Epithelial cell of proximal tubule (primary cell): ENCODE measurements at places on chromosomes 7 and 10.

DNA sequence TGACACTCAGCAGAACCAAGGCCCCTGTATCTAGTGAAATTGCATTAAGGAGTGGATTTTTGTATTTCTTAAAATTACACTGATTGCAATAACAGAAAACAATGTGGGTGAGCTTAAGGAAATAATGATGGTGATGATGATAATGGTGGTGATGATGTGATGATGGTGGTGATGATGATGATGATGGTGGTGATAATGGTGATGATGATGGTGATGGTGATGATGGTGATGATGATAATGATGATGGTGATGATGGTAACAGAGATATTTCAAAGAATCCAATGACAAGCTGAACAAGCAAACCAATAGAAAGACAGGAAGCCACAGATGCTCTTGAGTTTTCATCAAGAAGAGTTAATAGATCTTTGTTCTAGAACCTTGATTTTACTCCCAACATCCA lies 630.7 kb upstream of the AUTS2 start:
- DNase-seq: no peak

DNA sequence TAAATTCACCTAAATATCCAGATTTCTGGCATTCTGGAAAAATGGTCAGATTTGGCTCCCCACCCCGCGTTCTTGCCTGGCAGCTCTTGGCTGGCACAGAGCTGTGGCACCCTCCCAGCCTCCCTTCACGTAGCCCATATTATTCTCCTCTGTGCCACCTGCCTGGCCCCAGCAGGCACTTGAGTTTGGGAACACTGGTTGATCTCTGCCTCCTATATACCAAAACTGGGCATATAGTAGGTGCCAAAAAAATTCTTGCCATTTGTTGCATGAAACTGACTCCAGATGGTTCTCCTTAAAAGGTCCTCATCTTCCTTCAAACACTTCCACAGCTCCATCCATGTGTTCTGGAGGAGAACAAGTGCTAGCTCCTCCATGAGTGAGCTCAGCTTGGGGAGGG lies 167.0 kb downstream of the RPS24 start:
- DNase-seq: no peak

- DNase-seq: no peak
Observed at GRCh38 chr7:134630893-134631292, 15.8 kb upstream of the BPGM start.

- DNase-seq: no peak
Observed at GRCh38 chr7:229184-229964, 37.0 kb downstream of the FAM20C start.

DNA sequence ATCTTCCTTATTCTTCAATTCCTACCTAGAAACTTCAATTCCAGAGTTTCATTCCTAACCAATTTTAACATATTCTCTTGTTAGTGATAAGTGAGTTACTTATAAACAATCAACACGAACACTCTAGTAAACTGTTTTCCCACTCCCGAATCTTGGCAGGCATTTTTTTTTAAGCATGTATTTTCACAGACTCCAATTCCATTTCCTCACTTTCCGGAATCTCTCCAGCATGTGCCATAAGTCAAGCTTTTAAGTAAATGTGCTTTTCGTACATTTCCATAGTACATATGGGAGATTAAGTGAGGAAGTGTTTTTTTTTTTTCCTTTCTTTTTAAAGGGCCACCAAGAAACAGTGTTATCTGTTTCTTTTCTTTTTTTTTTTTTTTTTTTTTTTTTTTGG lies 89.1 kb downstream of the FGFR2 start:
- no peak for DNase-seq

DNA sequence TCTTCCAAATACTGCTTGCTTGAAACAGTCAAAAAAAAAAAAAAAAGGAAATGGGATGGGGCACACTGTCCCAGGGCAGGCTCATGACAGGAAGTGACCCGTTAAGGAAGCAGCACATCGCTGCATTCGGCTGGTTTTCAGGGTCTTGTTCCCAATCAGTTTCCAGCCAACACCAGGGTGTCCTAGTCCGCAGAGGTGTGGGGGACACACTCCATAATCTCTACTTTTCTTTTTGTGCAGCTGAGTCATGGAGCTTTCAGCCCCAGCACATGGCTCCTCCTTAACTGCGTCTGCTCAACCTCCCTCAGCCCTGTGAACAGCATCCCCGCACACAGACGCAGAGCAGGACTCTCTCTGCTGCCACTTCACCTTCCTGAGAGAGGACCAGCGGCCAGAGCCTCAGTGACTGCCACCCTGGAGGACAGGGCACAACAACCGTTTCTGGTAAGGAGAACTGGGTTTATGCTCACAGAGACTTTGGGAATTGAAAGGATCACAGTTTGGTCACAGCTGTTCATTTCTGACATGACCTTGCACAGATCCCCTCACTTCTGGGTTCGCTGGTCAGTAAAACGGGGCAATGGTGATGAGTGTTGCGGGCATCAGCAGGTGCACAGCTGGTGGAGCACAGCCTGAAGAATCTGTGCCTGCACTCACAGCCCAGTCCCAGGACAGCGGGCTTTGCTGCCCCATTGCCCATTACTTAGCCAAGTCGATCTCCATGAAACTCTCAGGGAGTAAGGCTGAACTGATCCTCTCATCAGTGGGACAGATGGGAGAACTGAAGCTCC lies at the start of gene GIMAP5:
Gene GIMAP5, plus strand, starts transcription at position 154 of the 791 bp plus-strand sequence. CDS start 3,467 bp downstream, outside the sequence.
- DNase-seq: no peak

DNA sequence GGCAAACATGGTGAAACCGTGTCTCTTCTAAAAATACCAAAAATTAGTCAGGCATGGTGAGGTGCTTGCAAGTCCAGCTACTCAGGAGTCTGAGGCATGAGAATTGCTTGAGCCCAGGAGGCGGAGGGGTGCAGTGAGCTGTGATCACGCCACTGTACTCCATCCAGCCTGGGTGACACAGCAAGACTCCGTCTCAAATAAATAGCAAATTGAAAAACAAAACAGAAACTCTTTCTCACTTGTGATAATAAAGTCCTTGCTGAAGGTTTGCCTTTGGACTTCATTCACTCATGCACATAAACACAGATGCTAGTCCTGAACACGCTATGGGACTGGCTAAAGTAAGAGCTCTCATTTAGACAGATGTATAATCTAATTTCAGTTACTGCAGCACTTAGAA lies 37.6 kb downstream of the ANK3 start:
- no peak for DNase-seq

GRCh38 chr7:116500078-116500853 lies 728 bp downstream of the CAV2 start:
- no peak for DNase-seq

- DNase-seq: no peak
Observed at GRCh38 chr7:32228601-32229000, 158.4 kb upstream of the PDE1C start.

DNA sequence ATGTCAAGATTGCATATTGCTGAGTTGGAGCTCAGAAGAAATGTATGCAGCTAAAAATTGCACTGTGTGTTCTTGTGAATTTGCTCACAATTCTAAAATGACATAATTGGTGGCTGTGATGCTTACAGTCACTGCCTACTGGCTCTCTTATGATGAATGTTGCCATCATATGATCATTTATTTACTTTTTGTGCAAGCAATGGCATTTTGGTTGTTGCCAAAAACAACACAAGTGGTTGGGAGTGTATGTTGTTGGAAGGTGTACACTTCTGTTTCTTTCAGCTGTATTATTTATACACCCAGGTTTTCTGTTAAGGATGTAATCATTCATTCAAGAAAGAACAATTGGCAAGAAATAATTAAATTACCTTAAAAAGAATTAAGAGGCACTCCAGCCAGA lies 28.9 kb downstream of the PON1 start:
- no peak for DNase-seq

DNA sequence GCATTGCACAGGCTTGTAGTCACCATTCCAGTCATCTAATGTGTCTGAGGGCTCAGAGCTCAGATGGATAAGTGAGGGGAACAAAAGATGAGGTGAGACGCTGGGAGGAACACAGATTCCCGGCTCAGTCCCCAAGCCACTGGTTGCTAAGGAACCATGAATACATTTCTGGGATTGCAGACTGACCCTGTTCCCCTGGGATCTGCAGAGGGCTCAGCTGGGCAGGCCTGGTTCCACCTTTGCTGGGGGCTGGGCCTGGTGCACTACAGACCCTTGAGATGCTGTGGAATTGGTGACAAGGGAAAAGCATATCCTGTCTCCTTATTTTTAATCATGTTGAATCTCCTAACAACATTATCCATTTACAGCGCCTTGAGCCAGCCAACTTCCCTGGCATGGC lies 19.2 kb downstream of the ELFN1 start:
- no peak for DNase-seq

GRCh38 chr7:74401137-74401859 lies 52.4 kb upstream of the GTF2IRD1 start:
- no peak for DNase-seq

- DNase-seq: no peak
Observed at GRCh38 chr7:141455723-141456122, 95.5 kb upstream of the AGK start.

DNA sequence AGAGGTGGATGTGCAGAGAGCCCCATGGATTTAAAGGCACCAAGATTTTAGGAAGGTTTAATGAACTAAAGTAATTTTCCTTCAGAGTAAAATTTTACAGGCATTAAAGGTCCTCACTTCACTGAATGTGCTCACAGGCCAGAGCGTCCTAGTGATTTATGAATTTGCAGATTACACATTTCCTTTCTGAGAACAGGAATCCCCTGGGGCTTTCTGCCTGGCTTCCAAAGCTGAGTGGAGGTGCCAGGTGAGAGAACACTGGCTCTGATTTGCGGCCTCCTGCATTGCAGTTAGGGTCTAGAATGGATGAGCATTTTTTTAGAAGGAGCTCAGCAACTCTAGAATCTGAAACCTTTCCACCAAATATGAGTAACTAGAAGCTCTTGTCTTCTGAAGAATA lies 194.3 kb downstream of the SORCS3 start:
- no peak for DNase-seq

DNA sequence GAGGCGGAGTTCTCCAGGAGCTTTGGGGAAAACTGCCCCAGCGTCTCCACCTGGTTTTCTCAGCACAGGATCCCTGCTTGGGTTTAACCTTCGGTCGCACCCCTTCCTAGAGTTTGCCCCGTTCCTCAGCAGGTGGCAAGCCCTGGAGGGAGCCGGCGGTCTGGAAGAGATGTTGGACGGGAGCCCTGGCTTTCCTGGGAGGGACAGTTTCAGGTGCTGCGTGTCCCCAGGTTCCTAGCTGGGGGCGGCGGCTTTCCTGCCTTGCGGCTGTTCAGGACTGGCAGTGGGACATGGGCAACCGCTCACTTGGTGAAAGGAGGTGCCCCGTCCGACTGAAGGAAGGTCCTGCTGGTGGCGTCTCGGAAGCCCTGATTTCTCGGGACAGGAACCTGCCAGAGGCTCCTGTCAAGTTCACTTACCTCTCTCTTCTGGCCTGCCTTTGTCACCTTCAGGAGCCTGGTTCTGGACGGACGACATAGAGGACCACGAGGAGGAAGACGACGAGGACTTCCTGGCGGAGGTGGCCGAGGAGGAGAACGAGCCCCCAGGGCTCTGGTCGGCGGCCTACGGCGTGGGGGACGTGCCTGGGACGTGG lies 14.8 kb downstream of the ZNF316 start:
- DNase-seq: no peak
